ENCODE measurements at places on chromosomes 6 and 20.
A peak's percentile ranks its signal among the peaks of the same experiment; 100 is the strongest.

DNA sequence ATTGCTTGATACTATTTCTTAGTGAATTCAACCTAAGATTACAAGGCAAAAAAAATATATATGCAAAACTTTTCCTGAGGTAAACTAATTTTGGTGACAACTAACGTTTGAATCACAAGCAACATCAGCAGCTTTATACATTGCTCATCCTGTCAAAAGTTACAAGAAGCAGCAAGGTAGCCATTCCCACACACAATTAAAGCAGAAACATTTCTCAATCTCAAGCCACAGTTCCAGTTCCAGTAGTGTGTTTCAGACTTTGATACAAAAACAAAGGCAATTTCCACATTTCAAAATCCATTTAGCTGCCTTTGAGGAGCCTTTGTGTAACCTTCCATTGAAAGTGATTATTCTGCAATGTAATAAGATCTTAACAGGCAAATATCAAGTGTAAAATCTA, 191.0 kb downstream of the WDR27 start:
- no peak for DNase-seq

GRCh38 chr6:15953152-15953880, 175.6 kb upstream of the MYLIP start:
- DNase-seq = no peak

- no peak for DNase-seq
Observed at GRCh38 chr6:51535327-51535726, 552.1 kb downstream of the PKHD1 start.

- peak; percentile 8 for DNase-seq
Observed at GRCh38 chr20:32582659-32583580, 2.2 kb downstream of the NOL4L start.

DNA sequence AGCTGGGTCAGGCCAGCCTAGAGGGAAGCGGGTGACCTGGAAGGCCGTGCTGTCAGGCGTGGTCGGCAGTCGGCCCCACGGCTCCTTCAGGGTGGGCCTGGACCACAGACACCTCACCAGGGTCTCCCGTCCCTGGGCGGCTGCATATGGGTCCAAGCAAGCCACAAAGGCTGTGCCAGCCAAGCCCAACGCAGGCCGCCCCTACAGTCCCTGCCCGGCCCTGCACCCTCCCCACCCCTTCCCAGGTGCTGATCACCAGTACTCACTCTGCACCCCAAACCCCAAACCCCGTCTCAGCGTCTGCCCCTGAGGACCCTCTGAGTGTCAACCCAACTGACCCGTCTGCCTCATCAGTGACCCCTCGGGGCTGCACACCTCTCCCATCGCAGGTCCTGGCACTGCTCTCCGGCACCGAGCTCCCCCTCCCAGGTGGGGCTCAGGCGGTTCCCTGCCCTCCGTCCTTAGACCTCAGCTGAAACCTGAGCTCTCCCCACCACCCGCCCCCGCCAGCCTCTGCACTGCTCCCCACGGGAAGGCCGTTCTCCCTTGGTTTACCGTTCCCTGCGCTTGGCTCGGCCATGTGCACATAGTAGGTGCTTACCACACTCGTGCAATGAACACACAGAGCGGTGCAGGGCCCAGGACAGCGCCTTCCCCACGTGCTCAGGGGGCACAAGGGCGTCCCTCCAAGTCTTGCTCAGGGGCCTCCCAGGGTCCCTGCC, 1.5 kb upstream of the PPDPF start:
- DNase-seq = no peak

- DNase-seq = no peak
Observed at GRCh38 chr6:124054034-124054433, 250.4 kb downstream of the NKAIN2 start.

DNA sequence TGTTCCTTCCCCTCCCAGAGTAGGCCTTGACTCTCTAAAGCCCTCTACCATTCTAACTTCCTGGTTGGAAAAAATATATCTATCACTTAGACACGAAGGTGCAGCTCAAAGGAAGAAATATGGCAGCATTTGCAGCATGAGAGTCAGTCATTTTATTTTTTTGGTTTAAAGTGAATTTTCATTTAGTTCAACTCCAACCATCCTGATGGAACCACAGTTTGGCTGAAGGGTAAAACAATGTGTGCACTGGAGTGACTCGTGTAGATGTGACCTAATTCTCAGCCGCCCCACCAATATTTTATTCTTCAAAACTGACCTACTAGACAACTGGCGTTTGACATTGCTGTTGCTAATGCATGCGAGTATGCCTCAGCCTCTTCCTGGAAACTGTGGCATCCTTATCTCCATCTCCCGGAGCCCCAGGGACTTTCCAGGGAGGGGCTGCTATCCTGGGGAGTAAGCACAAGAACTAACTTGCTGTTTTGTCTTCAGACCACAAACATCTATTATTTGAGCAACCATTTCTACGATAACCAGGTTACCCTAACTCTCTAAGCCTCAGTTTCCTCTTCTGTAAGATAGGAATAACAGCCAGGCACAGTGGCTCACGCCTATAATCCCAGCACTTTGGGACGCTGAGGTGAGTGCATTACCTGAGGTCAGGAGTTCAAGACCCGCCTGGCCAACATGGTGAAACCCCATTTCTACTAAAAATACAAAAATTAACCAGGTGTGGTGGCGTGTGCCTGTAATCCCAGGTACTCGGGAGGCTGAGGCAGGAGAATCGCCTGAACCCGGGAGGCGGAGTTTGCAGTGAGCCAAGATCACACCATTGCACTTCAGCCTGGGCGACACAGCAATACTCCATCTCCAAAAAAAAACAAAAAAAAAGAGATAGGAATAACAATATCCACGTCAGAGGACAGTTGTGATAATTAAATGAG, 148.7 kb upstream of the JARID2 start:
- no peak for DNase-seq

DNA sequence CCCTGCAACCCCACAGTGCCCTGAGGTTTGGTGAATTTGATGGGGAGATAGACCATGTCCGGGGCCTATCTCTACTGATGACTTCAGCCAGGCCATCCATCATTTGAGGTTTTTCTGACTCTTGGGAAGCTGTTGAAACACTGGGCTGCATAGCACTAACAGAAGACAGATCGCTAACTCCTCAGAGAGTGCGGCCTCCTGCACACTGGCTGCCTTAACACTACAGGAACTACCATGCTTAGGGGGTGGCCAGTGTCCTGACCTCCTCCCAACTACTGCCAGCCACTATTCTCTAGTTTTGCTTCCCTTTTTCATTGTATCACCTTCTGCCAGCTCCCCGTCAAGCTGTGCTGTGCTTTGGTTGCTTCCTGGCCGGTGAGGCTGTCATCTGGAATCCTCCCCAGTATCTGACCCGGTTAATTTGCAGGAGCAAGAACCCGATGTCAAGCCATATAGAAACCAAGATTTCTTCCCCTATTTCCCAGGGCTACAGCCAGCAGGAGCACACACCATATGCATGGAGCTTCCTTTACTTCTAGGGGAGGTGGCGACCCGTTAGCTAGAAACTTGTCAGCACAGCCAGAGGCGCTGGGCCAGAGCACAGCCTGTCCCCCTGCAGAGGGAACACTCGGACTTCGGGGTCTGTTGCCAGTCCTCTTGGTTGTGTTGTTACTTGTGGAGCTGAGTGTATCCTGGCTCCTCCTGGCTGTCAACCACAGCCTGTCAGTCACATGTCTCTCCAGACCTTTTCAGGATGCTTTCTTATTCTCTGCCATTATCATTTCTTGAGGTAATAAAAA, 57.3 kb upstream of the TRAF3IP2 start:
- DNase-seq = peak; percentile 46

GRCh38 chr6:3841711-3842565, 7.2 kb upstream of the FAM50B start:
- no peak for DNase-seq

DNA sequence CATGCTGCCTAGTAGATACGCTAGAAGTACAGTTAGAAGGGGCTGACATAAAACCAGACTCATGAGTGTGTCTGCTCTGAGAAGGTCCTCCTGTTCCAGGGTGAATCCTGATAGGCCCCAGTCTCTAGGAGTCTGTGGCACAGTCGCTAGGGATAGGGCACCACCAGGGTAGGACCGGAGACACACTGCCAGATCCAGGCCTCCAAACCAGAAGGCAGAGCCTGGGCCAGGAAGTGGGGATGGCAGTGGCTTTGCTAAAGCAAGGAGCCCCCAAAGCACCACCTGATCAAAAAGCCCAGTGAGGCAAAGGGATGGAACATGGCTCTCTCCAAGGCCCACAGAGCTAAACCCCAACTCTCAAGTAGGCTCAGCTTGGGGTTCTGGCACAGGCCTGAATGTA, 21.6 kb downstream of the MDGA1 start:
- DNase-seq = no peak

GRCh38 chr20:48131581-48131980, 346.3 kb upstream of the SULF2 start:
- DNase-seq = no peak

DNA sequence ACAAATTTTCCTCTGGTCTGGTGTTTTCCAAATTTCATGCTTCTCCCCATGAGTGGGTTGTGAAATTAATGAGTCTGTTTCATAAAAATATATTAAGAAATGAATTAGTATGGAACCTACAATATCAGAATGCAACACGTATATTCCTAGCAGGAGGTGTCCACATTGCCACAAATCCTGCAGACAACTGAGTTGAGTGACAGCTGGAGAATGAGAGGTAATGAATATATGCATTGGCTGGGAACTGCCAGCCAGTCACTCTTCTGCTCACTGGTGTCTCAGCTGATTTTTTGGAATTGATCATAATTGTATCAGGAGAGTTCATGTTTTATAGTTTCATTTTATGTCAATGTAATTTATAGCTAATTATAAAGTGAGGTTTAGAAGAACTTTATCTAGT, 6.3 kb upstream of the ARFGEF3 start:
- DNase-seq = no peak

DNA sequence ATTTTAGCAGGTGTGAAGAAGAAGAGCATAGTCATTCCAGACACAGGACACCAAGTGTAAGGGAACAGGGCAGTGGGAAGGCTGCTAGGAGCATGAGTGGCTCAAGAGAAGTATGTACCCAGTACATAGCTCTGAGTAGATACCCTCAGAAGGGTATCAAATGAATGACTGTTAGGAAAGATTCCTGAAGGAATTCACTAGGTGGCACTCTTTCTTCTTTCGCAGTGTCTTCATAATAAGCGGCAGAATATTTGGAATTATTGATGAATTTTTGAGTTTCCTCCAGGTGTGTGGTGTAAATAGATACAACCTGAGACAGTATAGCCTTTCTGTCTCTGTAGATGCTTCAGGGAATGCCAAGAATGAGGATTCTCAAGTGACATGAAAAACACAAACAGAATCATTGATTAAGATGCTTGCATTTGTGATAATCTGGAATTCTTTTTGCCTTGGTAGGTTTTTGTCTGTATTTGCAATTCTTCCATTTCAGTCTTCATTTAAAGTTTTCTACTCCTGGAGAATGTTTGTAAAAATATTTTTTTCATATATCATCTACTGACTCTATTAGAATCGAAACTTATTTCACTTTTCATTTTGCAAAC, 264.3 kb upstream of the RIMS1 start:
- no peak for DNase-seq

- no peak for DNase-seq
Observed at GRCh38 chr6:99416226-99416625, 8.9 kb downstream of the PNISR start.

- DNase-seq = no peak
Observed at GRCh38 chr6:44253307-44254101, 3.8 kb downstream of the SLC35B2 start.

GRCh38 chr6:113529196-113529595, 327.9 kb upstream of the MARCKS start:
- DNase-seq = peak; percentile 36

DNA sequence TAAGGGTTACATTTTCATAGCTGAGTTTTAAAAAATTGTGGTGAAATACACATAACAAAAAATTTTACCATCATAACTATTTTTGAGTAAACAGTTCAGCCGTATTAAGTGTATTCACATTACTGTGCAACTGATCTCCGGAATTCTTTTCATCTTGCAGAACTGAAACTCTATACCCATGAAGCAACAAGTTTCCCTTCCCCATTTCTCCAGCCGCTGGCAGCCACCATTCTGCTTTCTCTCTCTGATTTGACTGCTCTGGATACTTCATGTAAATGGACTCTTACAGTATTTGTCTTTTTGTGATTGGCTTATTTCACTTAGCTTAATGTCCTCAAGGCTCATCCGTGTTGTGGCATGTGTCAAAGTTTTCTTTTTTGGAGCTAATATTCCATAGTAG, 341.6 kb downstream of the QKI start:
- no peak for DNase-seq

DNA sequence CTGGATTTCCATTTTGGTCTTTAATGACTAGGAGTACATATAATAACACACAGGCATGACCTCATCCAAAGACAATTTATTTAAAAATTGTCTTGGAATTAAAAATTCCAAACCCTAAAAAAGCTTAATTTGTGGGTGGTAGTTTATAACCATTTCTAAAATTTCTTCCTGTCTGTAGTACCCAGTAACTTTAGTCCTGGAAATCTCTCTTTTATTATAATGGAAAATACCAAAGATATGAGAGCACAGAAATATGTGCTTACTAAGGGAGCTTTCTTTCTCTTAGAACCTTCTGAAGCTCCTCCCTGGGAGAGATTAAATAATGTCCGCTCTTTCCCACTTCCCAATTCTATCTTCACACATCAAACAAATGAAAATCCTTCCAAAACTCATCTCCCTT, 70.5 kb upstream of the PRL start:
- DNase-seq = no peak

DNA sequence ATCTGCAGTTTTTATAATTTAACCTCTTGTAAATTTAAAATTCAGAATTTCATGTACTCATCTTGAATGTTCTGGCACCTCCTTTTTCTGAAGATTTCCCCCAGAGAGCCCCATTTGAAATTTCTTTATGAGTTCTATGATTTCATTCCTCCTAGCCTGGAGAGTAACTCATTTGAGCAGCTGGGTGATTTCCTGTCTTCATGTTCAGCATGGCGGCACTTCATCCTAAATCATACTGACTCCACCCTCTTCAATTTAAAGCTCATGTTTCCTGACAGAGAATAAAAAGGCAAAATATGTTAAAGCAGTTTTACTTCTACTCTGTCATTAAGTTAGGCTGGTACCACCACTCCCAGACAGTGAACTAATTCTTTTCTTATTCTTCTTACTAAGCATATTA, 250.9 kb upstream of the POU3F2 start:
- DNase-seq = no peak

DNA sequence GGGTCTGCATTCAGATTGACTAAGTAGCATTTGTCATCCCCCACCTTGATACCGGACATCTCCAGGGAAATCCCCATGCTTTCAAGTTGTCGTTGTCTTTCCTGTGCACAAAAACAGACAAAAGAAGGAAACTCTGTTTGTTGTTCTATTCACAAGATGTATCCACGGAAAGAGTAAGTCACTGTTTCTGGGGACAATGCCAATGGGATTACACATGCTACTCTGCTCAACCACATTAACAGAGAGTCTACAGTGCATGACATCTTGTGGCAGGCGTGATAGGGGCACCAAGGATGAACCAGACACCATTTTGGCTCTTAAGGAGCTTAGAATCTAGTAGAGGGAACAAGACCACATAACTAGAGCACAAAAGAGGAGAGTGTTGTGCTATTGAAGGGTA, 124.4 kb upstream of the NUP153 start:
- DNase-seq = peak; percentile 97

- DNase-seq = no peak
Observed at GRCh38 chr20:39676857-39677391, 714.8 kb downstream of the DHX35 start.
